ENCODE measurements at places on chromosomes 7 and 10.
A peak's percentile ranks its signal among the peaks of the same experiment; 100 is the strongest.

DNA sequence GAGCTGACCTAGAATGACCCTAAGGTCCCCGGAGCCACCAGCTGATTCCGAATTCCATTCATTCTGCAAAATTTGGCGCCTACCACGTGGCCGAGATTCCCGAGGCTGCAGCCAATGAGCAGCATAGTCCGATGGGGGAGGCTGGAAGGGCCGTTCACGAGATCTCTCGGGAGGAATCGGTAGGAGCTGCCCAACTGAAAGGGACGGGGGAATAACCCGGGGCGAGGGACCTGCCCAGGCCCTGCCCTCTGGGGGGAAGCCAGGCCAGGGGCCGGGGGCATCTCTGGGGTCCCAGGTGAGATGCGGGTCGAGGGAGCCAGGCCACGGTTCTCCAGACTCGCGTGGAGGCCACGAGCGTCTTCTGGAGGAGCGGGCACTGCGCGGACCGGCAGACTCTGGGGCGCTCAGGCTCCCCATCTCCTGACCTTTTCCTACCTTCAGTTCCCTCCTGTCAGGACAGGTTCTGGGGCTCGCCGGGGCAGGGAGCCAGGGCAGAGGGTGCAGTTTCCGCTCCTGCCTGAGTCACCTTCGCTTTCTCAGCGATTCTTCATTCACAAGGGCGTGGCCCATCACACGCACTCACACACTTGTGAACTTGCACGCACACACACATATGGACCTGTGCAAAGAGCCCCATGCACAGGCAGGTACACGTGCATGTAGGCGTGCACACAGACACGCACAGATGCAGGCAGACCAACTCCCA, 173.4 kb downstream of the RNF216 start:
- DNase-seq, result no peak

- no peak for DNase-seq
Measured at GRCh38 chr10:119132521-119133345, 28.8 kb downstream of the DENND10 start.

DNA sequence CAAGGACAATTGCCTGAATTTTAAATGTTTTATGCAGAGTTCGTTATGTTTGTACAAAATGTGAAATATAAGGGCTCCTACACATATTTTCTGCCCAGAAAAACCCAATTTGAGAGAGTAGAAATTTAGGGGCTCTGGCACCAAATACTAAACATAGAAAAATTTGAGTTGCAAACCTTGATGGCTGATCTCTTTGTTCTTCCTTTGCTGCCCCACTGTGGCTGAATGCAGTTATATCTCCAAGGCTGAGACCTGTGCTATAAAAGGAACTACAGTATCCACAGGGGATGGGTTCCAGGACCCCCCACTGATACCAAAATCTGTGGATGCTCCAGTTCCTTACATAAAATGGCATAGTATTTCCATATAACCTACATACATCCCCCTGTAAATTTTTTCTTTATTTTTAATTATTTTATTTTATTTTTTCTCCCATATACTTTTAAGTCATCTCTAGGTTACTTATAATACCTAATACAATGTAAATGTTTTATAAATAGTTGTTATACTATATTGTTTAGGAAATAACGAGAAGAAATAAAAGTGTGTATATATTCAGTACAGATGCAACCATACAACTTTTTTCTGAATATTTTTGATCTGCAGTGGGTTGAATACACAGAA, 22.5 kb downstream of the CFAP43 start:
- DNase-seq, result peak; percentile 34

DNA sequence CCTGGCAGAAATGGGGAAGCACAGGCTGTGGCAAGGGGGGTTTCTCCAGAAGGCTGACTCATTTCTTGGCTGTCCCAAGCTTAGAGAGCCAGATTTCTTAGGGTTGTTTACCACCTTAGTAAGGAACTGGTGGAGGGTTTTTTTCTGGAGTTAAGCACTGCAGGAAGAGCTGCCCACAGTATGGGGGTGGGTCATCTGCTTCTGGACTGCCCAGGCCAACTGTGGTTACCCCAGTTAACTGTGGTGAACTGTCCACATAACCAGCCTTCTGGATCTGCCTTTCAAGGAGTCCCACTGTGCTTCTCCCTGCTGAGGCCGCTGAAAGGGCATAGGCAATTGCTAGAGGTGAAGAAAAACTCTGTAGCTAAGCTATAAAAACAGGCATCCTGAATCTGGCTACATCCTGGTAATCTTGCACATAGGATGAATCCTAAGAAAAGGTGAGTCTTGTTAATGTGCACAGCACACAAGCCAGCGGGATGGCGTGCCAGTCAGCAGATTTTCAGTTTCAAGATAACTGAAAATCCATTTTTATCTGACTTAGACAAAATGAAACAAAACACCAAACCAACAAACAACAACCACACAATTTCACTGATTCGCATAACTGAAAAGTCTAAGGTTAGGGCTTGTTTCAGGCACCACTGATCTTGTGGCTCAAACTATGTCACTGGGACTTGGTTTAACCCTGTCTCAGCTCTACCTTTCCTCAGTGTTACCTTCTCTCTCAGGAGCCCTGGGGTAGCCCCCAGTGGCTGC, 21.6 kb upstream of the TSPAN33 start:
- DNase-seq, result no peak

DNA sequence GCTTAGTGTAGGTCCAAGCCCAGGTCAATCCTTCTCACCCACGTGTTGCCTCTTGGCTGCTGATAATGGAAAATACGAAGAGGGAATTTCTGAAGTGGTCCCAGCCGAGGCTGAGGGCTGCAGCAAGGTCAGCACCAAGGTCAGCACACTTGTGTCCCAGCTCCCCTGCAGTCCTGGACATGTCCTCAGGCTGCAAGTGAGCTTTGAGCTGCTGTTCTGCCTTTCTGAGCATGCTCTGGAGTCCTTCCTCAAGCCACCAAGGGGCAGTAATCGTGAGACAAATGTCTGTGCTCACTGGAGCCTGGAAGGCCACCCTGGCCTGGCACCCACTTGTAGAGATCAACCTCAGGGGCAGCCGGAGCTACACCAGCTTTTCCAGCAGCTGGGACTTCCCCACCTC, 28.3 kb downstream of the DRGX start:
- peak; percentile 42 for DNase-seq

GRCh38 chr10:87559392-87559791, 54.7 kb downstream of the MINPP1 start:
- no peak for DNase-seq
